WTC11 (cell line): ENCODE measurements at places on chromosomes 16 and 17. TPM values are rescaled to one million over a fixed set of nuclear protein-coding genes. Genes with fewer than 3 reads are reported as not detected.

The E2F4 gene
- 75.6 to 85.0 TPM (median 75.8 TPM) in 3 replicates for total RNA-seq

The CIBAR2 gene
- total RNA-seq: not detected in 3 replicates

The LRRC46 gene
- total RNA-seq: 0.09 to 0.39 TPM (median 0.30 TPM) in 3 replicates

The LGALS9B gene
- not detected in 3 replicates for total RNA-seq

The CLEC16A gene
- total RNA-seq: 14.4 to 16.0 TPM (median 15.4 TPM) in 3 replicates

- H3K4me3 ChIP-seq: no peak overlapping the region
- H3K4me1 ChIP-seq: no peaks in the 10 kb centered on the region
- H3K27ac ChIP-seq: no peak overlapping the region
- peaks cover 13% of the 10 kb centered on the region for H3K36me3 ChIP-seq
- DNase-seq: no peak
Measured at GRCh38 chr17:7977805-7978204, 24.6 kb upstream of the GUCY2D start.

DNA sequence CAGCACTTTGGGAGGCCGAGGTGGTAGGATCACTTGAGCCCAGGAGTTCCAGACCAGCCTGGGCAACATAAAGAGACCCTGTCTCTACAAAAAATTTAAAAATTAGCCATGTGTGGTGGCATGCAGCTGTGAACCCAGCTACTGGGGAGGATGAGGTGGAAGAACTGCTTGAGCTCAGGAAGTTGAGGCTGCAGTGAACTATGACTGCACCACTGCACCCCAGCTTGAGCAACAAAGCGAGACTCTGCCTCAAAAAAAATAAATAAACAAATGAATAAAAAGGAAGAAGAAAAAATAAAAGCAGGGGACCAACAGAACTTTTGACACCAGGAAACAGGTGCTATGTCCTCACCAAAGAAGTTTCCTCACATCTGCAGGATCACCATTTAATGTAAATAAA lies 14.2 kb downstream of the TERF2 start:
- H3K27me3 ChIP-seq: no peaks in the 10 kb centered on the region
- no peaks in the 10 kb centered on the region for H3K4me1 ChIP-seq
- no peak overlapping the region for H3K4me3 ChIP-seq
- no peak for DNase-seq
- H3K36me3 ChIP-seq: peaks cover 59% of the 10 kb centered on the region

- peaks cover 21% of the 10 kb centered on the region for H3K4me1 ChIP-seq
- peaks cover 32% of the 10 kb centered on the region for H3K36me3 ChIP-seq
Measured at GRCh38 chr17:75848523-75849278, 4.5 kb upstream of the UNC13D start.

DNA sequence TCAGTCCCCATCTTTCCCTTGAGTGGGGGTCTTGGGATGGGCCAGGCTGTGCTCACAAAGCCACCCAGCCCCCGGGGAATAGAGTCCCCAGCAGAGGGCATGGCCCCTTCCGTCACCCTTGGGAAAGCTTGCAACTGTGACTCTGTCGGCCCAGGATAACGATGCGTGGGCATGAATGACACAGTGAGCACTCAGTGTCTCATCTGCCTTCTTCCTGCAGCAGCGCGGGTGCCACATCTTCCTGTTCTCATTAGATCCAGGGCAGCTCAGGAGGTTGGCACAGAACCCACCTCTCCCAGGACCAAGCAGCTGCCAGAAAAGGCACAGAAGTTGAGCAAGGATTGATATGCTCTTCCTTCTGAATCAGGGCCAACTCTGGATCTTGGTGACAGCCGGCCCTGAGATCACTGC lies 84.7 kb downstream of the MRC2 start:
- no peak overlapping the region for H3K4me3 ChIP-seq
- H3K27ac ChIP-seq: no peak overlapping the region
- peaks cover 18% of the 10 kb centered on the region for H3K4me1 ChIP-seq
- no peak for DNase-seq
- H3K36me3 ChIP-seq: peaks cover 19% of the 10 kb centered on the region

GRCh38 chr16:31198207-31198882 lies 4.2 kb downstream of the PYCARD start:
- H3K27ac ChIP-seq: peak overlapping the region; percentile 85
- H3K27me3 ChIP-seq: peaks cover 8% of the 10 kb centered on the region
- no peak overlapping the region for H3K4me3 ChIP-seq
- H3K4me1 ChIP-seq: peaks cover 23% of the 10 kb centered on the region
- no peak for DNase-seq

DNA sequence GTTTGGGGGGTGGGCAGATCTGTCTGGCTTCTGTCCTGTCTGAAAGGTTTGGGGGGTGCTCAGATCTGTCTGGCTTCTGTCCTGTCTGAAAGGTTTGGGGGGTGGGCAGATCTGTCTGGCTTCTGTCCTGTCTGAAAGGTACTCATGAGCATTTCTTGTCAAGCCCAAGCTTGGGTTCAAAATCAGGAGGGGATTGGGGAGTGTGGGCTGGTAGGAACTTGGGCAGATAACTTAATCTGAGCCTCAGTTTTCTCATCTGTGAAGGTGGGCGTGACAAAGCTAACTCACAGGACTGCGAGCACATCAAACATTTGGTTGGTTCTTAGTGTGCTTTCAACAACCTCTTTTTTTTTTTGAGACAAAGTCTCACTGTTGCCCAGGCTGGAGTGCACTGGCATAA lies 35.2 kb downstream of the HAPSTR1 start:
- H3K4me1 ChIP-seq: peaks cover 33% of the 10 kb centered on the region
- no peaks in the 10 kb centered on the region; the same call in 1 of the 2 replicates for H3K27me3 ChIP-seq
- no peak for DNase-seq
- peaks cover 9% of the 10 kb centered on the region for H3K36me3 ChIP-seq
- no peak overlapping the region for H3K4me3 ChIP-seq
- H3K27ac ChIP-seq: no peak overlapping the region

- H3K27ac ChIP-seq: no peak overlapping the region
- no peaks in the 10 kb centered on the region for H3K36me3 ChIP-seq
- peaks cover 3% of the 10 kb centered on the region; the same call in 1 of the 2 replicates for H3K4me1 ChIP-seq
- H3K4me3 ChIP-seq: no peak overlapping the region
- no peak for DNase-seq
Measured at GRCh38 chr16:70468776-70469525, 14.6 kb downstream of the FCSK start.

DNA sequence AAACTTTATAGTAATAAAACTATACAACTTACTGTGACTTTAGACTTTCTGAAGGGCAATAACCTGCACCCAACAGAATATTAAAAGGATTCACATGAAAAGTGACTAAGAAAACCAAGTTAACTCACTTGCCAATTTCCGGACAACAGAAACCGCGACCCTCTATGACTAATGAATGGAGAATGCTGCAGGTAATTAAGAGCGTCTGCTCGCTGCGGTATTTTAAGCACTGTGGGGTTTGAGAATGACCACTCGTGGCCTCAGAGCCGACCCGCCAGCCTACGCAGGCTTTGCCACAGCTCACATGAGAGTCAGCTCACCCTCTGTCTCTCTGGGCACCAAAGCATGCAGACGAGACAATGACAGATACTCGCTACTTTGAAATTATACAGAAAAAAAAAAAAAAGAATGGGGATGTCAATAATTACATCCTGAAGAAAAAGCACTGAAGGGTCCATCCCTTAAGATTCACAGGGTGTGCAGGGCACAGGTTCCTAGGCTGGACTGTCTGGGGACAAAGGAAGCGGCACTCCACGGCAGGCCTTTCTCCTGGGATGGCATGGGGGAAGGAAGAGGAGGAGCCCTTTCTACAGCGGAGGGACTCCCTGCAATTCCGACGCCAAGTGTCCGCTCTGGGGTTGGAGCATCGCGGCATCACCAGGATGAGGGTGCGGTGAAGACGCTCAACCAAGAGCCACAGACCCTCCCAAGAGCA lies 35.0 kb downstream of the ZCCHC14 start:
- H3K36me3 ChIP-seq: peaks cover 41% of the 10 kb centered on the region
- no peaks in the 10 kb centered on the region for H3K27me3 ChIP-seq
- H3K4me1 ChIP-seq: peaks cover 12% of the 10 kb centered on the region
- no peak overlapping the region for H3K27ac ChIP-seq
- no peak overlapping the region for H3K4me3 ChIP-seq
- DNase-seq: no peak

DNA sequence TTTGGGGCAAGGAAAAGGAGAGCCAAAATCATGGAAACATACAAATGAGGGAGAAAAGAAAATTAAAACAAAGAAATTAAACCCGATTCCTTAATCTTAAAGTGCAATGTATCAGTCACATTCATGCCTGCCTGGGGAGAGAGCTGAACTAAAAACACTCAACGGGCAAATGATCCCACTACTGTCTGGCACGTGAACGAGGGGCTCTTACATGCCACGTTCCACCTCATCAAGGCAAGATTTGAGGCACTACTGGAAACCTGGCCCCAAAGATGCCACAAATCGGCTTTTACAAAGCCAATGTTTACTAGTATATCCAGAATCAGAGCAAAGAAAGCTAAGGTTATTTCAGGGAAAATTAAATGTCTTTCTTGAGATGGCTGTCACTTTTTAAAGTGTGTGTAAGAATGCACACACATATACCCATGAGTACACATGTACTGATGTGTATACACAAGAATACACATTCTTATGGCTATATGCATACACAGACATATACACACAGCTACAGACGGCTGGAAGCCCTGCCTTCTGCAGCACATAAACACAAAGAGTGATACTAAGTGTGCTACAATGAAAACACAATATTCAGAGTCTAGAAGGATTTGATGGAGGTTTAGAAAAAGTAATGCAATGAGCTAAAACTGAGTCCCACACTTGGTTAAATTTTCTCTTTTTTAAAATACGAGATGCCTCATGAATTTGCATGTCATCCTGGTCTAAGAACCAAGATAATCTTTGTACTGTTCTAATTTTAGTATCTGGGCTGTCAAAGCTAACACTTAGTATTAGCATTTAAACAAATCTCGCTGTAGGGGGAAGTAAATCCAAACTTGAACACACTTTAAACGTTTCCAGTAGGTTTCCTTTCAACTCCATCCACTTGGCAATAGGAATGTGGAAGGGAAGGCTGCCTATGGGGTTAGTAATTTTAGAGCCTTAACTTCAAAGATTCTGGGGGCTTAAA lies 85.8 kb downstream of the CYTH1 start:
- H3K36me3 ChIP-seq: peaks cover 5% of the 10 kb centered on the region; the same call in 1 of the 2 replicates
- no peak overlapping the region for H3K27ac ChIP-seq
- H3K4me1 ChIP-seq: no peaks in the 10 kb centered on the region
- no peak overlapping the region for H3K4me3 ChIP-seq
- no peaks in the 10 kb centered on the region for H3K27me3 ChIP-seq

- no peaks in the 10 kb centered on the region for H3K27me3 ChIP-seq
- H3K36me3 ChIP-seq: peaks cover 10% of the 10 kb centered on the region; the same call in 1 of the 2 replicates
- DNase-seq: no peak
- H3K4me1 ChIP-seq: peaks cover 3% of the 10 kb centered on the region; the same call in 1 of the 2 replicates
- no peak overlapping the region for H3K4me3 ChIP-seq
- H3K27ac ChIP-seq: peak overlapping the region; percentile 84
Measured at GRCh38 chr16:4673387-4674046, 19.8 kb upstream of the NUDT16L1 start.

DNA sequence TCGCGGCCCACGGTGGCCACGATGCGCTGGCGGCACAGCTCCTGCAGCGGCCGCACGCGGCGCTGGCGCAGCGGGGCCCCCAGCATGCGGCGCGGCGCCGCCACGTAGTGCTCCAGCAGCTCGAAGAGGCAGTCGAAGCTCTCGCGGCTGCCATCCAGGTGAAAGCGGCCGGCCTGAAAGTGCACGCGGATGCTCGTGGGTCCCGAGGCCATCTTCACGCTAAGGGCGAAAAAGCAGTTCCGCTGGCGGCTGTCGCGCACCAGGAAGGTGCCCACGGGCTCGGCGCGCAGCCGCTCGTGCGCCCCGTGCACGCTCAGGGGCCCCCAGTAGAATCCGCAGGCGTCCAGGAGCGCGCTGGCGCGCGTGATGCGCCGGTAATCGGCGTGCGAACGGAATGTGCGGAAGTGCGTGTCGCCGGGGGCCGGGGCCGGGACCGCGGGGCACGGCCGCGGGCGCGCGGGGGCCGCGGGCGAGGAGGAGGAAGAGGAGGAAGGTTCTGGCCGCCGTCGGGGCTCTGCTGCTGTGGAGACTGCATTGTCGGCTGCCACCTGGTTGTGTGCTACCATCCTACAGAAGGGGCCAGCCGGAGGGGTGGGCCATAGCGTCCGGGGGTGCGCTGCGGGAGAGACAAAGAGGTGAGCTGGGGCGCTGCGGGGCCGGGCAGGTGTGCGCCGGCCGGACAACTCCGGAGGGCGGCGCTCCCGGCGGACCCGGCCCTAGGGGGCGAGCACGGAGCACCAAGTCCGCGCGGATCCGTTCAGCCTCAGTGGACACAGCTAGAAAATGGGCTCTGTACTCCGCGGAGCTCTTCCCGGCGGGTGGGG lies 879 bp downstream of the SOCS1 start:
- no peak for DNase-seq
- H3K27me3 ChIP-seq: no peaks in the 10 kb centered on the region; the same call in 1 of the 2 replicates
- peak overlapping the region; percentile 77 for H3K4me3 ChIP-seq
- peaks cover 19% of the 10 kb centered on the region for H3K36me3 ChIP-seq

- peaks cover 67% of the 10 kb centered on the region for H3K4me1 ChIP-seq
- no peaks in the 10 kb centered on the region for H3K36me3 ChIP-seq
- H3K4me3 ChIP-seq: peak overlapping the region; percentile 73
- DNase-seq: peak; percentile 78
Measured at GRCh38 chr17:78723001-78723796, 58.9 kb downstream of the CYTH1 start.

DNA sequence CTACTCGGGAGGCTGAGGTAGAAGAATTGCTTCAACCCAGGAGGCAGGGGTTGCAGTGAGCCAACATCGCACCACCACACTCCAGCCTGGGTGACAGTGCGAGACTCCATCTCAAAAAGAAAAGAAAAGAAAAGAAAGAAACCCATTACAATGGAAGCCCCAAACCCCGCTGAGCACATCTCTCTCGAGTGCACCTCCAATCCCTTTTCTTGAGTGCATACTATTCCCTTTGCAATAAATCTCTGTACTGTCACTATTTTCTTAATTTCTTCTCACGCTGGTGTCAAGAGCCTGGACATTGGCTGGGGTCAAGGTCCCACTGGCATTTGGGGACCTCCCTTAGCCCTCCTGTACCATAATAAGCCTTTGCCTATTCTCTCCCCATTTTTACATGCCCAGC lies 398.4 kb upstream of the EEF2KMT start:
- no peak for DNase-seq
- H3K27me3 ChIP-seq: peaks cover 8% of the 10 kb centered on the region; the same call in 1 of the 2 replicates
- no peak overlapping the region for H3K4me3 ChIP-seq
- H3K36me3 ChIP-seq: peaks cover 18% of the 10 kb centered on the region
- H3K27ac ChIP-seq: no peak overlapping the region

GRCh38 chr16:57430955-57431354 lies 16.2 kb downstream of the CIAPIN1 start:
- H3K4me1 ChIP-seq: no peaks in the 10 kb centered on the region
- no peak for DNase-seq
- H3K27me3 ChIP-seq: no peaks in the 10 kb centered on the region
- no peak overlapping the region for H3K27ac ChIP-seq

DNA sequence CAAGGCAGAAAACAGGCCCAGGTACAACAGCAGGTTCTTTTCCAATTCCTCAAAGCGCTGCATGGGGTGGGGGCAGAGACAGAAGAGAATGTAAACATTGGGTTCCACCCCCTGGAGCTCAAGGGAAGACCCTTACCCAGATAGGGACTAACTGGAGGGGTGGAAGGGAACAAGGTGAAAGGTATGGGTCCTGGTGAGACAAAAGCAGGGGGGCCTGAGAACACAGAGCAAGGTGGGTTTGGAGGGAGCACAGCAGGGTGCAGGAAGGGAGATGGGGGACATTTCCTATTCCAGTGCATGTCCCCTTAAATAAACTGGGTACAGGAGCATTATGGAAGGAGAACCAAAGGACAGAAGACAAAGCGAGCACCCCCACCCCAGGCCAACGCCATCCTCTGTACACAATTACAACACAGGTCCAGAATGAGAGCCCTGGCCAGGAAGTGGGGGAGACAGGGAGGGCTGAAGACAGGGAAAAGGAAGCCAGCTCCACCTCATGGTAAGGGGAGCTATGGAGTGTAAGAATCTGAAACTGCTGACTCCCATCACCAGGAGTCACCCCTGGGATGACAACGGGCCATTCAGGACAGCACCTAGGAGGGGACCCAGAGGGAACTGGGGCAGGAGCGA lies 2.1 kb upstream of the CD2BP2 start:
- no peaks in the 10 kb centered on the region; the same call in 1 of the 2 replicates for H3K27me3 ChIP-seq
- no peak overlapping the region; the same call in 1 of the 2 replicates for H3K27ac ChIP-seq
- peaks cover 27% of the 10 kb centered on the region for H3K4me1 ChIP-seq
- H3K36me3 ChIP-seq: peaks cover 26% of the 10 kb centered on the region
- DNase-seq: no peak
- no peak overlapping the region; the same call in 1 of the 2 replicates for H3K4me3 ChIP-seq
